ENCODE measurements at places on chromosomes 13 and 19. TPM values are rescaled to one million over a fixed set of nuclear protein-coding genes. Genes with fewer than 3 reads are reported as not detected.

- DNase-seq = no peak
These were observed 8.9 kb downstream of the KLC3 start for GRCh38 chr19:45349430-45349941.

DNA sequence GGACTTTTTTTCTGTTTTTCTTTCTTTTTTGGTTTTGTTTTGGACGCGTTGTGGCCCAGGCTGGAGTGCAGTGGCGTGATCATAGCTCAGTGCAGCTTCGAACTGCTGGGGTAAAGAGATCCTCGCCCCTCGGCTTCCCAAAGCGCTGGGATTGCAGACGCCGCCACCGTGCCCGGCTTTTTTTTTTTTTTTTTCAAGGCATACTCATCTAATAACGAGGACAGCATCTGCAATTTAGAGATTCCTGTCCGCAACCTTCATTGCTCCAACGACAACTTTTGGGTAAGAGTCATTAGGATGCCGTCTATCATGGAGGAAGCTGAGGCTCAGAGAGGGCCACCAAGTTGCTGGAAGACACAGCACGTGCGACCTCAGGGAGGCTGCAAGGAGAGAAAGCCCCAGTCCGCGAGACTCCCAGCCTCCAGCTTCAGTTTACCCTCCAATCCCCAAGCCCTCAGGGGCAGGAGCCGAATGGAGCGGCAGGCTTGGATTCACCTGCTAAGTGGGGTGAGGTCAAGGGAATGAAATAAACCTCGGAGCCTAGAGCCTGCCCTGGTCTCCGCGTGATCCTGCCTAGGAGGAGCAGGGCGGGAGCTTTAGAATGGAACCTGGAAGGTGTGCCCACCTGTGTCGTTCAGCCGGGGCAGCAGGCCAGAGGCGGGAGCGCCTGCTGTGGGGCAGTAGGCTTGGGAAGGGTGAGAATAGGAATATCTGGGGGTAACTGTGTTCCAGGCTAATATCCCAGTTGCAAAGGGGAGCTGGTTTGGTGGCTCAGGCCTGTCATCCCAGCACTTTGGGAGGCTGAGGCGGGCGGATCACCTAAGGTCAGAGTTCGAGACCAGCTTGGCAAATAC is 676 bp upstream of the POLRMT start:
- no peak for DNase-seq

DNA sequence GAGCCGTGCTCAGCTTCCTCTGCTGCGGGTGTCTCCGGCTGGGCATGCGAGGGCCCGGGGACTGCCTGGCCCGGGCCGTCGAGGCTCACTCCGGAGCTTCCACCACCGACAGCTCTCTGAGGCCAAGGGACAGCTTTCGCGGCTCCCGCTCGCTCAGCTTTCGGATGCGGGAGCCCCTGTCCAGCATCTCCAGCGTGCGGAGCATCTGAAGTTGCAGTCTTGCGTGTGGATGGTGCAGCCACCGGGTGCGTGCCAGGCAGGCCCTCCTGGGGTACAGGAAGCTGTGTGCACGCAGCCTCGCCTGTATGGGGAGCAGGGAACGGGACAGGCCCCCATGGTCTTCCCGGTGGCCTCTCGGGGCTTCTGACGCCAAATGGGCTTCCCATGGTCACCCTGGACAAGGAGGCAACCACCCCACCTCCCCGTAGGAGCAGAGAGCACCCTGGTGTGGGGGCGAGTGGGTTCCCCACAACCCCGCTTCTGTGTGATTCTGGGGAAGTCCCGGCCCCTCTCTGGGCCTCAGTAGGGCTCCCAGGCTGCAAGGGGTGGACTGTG is 1.2 kb downstream of the S1PR4 start:
- DNase-seq = no peak

The OR7C1 gene
- total RNA-seq = not detected

- DNase-seq = no peak
These were observed 19.0 kb downstream of the MAN2B1 start for GRCh38 chr19:12647490-12648071.

DNA sequence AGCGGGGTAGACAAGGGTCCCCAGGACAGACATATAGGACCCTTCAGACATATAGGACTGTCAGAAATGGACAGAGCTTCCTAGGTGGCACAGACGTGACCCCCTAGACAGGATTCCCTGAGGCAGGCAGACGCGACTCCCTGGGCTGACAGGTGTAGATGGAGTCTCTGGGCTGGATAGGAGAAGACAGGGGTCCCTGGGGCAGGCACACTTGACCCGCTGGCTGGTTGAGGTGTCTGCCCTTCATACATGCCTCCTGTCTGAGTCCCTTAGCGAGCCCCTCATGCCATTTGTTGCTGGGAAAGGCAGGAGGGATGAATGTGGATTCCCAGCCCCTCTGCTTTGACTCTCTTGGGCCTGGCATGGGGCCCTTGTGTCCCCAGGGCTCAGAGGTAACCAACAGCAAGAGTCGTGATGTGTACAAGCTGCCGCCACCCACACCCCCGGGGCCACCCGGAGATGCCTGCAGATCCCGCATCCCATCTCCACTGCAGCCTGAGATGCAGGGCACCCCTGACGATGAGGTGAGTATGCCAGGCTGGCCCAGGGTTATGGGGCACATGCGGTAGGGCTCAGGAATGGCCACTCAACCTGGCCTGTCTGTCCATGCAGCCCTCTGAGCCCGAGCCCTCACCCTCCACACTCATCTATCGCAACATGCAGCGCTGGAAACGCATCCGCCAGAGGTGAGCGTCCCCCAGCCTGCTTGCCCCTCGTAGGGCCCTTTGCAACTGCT is 3.0 kb downstream of the HSPB6 start:
- DNase-seq = no peak

DNA sequence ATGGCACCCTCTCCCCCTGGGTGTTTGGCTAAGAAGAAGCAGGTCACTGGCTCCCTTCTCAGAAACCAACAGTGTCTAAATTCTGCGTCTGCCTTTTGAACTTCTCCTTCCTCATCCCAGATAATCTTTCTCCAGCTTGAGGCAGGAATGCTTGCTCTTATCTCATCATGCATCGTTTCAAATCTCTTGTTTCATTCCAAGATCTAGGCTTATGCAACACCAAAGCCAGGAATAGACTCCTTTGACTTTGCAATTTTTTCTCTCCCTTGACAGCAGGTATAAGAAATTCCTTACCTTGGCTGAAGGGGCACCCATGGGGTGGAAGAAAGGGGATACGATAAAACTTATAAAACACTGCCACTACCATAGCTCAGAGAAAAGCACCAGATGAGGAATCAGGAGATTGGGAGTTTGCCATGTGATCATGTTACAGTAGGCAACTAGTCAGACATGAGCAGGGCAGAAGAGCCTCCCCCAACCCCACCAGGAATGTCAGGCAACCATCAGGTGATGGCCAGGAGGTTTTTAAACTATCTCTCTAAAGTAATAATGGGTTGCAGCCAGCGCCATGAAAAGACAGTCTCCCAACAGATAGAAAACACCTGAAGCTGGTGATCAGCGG is 498.9 kb downstream of the KLF12 start:
- no peak for DNase-seq

The ZNF888 gene
- total RNA-seq = 5.5 TPM

The CHERP gene
- 9.6 TPM for total RNA-seq

- DNase-seq = no peak
These were observed 34.7 kb upstream of the CASP14 start for GRCh38 chr19:15014579-15014978.

GRCh38 chr19:15170345-15170744 is 30.4 kb downstream of the NOTCH3 start:
- DNase-seq = no peak

DNA sequence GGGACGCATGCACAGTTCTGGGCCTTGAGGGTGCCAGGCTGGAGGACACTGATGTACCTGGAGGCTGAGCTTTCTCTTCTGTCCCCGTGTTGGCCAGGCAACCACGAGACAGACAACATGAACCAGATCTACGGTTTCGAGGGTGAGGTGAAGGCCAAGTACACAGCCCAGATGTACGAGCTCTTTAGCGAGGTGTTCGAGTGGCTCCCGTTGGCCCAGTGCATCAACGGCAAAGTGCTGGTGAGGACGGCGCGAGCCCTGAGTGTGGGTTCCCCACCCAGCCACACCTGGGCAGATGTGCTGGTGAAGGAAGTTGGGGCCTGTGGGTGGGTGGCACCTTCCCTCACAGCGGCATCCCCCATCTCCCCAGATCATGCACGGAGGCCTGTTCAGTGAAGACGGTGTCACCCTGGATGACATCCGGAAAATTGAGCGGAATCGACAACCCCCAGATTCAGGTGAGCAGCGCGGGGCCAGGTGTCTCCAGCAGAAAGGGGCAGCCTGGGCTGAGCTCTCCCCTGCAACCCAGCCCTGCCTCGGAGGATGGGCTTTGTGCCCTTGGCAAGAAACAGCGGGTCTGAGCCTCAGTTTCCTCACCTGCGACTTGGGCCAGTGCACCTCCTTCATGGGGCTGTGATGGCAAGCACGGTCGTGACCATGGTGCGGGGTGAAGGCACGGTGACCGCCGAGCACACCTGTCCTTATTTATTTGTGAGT is 26.2 kb downstream of the CCDC8 start:
- DNase-seq = no peak

The DCT gene
- not detected for total RNA-seq

The CPB2 gene
- total RNA-seq = not detected

- no peak for DNase-seq
These were observed 2.2 kb downstream of the PAN3 start for GRCh38 chr13:28140433-28141125.

The CGB5 gene
- total RNA-seq = not detected

GRCh38 chr19:3821857-3822364 is 35.7 kb upstream of the MATK start:
- no peak for DNase-seq

DNA sequence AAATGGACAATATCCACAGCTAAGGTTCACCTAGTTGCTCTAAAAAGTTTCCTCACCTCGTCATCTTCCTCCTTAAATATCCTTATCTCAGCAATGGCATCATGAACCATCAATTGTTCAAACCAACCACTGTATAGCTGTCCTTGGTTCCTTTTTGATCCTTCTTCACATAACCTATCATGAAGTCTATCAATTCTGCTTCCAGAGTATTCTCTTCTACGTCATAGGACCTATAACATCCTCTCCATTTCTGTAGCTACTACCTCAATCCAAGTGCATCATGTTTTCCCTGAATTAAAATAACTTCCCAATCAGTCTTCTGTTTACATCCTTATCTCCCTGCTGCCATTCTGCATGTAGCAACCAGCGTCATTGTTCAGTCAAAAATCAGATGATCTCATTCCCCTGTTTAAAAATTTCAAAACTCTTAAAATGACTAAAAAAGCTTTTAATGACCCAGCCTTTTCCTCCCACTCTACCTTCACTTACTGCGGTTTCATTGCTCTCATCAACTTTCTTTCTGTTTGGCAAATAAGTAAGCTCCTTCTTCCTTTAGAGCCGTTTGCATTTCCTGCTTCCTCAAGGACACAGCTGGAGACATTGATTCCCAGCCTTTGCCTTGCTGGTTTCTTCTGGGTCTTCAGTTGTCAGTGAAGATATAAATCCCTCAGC is 223.9 kb upstream of the MIR17HG start:
- no peak for DNase-seq

The PNMA8A gene
- not detected for total RNA-seq

The ZNF177 gene
- total RNA-seq = 0.26 TPM

The OLFM2 gene
- 14.6 TPM for total RNA-seq

DNA sequence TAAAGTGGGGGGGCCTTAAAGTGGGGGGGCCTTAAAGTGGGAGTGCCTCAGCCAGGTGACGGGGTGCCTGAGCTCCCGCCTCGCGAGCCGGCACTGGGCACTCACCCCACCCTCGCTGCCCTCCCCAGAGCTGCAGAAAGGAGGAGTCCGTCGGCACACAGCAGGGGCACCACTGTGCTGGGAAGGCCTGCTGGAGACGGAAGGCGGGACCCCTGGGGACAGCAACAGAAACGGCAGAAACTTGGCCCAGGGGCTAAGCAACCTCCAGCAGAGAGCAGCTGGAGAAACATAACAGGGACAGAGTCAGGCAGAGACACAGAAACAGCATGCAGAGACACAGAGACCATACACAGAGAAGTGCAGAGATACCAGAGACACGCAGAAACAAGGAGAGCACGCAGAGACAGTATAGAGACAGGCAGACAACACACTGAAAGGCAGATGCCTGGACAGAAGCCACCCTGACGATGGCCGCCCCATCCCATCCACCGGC is 7.9 kb downstream of the CFD start:
- DNase-seq = no peak

The TINCR gene
- total RNA-seq = 29.9 TPM
